ENCODE measurements at places on chromosomes 4 and X.

DNA sequence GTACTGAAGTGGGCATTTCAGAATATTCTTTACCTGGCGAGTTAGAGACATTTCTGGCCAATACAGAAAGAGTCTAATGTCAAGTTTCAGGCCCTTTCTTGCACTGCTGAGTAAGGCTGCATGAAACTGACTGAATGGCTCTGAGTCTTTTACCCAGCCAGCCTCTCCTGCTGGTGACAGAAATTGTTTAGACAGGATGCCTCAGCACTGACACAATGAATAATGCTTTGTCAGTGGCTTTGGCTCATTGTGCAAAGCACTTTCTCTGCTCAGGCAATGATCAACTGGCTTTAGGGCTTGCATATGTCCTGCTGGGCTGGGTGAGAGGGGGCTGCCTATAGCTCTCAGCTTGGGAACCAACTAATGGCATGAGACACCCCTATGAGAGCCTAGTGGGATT is 45.5 kb downstream of the CLNK start:
- no peak for DNase-seq

- DNase-seq = no peak
These were observed 30.4 kb downstream of the RPS3A start for GRCh38 chr4:151129796-151130195.

GRCh38 chrX:112834031-112834845 is 6.4 kb downstream of the AMOT start:
- no peak for DNase-seq

DNA sequence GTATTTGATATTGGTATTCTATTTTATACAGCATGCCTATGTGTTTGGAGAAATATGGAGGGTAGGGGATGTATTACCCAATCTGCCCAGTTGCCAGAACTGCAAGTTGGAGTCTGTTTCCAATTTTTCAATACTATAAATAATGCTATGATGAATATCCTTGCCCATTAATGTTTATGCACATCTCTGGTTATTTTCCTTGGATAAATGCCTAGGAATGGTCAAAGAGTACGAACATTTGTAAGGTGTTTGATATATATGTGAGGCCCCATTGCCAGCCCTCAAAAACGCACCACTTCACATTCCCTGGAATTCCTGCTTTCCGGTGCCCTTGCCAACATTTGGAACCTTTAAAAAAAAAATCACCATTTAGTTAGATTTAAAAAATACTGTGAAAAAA is 34.3 kb downstream of the CLDN34 start:
- no peak for DNase-seq

GRCh38 chr4:111869339-111869738 is 275.9 kb upstream of the FAM241A start:
- no peak for DNase-seq

DNA sequence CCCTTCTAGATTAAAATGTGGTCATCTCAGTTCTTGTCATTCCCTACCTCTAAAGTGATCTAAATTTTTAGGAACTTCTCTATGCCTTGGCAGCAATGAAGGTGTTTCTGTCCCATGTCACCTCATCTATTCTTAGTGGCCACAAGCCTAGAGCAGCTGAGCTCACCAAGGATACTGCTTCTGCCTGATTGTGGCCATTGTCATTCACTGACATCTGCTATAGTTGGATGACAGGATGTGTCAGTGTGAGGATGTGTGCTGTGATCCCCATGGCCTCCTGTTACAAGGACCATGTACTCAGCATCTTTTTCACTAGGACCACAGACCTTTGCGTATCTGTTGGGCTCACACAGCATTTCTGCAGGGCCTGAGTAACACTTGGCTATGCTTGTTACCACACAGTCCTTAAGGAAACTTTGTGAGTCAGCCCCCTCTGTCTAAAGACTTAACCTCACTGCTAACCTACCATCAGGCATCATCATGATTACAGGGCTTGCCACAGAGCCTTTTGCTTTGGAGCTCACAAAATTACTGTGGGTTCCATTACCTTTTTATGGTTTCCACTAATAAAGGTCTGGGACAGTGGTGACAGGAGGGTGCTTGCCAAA is 421.0 kb downstream of the ADAM29 start:
- DNase-seq = no peak

- no peak for DNase-seq
These were observed 6.3 kb upstream of the TAB3 start for GRCh38 chrX:30895370-30895769.

DNA sequence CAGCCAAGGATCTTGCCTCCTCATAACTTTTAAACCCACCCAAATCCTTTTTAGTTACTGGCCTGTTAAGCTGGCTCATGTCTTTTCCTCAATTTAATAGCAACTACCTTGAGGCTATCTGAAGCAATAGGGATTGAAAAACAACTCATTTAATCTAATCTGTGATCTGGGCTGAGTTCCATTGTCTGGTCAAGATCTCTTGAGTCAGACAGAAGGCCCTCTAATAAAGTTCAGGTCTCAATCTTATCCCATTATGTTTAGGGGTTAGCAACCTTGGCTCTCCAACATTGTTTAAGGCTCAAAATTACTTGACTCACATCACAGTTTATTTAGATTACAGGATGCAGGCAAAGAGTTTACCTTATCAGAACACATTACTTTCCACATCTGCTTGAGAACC is 436.1 kb downstream of the ANKRD50 start:
- no peak for DNase-seq

GRCh38 chr4:79048878-79049277 is 109.6 kb upstream of the PAQR3 start:
- no peak for DNase-seq

DNA sequence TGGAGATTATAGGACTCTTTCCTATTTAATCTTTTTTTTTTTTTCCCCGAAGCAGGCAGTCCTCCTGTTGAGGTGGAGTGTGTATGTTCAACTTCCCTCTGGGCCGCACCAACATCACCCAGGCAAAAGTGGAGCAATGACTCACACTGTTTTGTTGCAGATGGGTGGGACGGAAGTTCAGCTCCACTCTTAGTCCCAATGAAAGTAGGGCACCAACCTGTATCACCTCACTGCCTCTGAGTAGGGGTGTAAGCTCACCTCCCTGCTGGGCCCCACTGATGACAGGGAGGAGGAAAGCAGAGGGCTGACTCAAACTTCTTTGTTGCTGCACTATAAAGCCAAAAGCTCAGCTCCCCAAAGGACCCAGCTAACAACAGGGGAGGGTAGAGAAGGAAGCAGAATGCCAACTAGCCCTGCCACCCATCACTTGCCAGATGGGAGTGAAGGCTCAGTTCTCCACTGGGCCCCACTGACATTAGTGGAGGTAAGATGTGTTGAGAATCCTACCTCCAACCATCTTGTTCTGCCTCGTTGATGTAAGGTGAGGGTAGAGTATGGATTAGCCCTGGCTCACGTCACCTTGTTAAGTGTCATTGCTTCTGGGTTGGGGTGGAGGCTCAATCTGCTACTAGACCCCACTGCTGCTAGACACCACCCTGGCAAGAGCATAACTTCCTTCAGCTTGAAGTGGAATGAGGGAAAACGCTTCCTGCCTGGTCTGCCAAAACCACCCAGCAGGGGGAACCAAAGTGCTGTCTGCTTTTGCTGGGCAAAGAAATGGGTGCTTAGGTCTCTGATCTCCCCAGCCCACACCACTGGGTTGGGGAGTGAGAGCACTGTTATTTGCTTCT is 14.1 kb downstream of the RPS6KA3 start:
- DNase-seq = peak; percentile 80

- DNase-seq = no peak
These were observed 20.4 kb upstream of the TBC1D14 start for GRCh38 chr4:6889101-6889735.

DNA sequence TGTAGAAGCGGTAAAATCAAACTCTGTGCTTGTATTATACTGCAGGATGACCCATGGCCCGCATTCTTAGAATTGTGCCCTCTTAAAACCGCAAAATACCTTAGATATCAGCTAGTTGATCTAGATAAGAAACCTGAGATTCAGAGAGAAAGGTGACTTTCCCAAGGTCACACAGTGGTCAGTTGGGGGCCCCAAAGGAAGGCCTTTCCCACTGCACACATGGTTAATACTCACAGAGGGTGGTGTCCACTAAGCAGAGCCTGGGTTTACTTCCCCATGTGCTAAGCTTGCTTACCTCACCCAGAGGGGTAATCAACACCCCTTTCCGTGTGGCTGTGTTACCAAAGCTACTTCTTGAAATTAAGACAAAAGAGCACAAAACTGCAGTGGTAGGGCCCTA is 66.3 kb downstream of the RBM47 start:
- no peak for DNase-seq

DNA sequence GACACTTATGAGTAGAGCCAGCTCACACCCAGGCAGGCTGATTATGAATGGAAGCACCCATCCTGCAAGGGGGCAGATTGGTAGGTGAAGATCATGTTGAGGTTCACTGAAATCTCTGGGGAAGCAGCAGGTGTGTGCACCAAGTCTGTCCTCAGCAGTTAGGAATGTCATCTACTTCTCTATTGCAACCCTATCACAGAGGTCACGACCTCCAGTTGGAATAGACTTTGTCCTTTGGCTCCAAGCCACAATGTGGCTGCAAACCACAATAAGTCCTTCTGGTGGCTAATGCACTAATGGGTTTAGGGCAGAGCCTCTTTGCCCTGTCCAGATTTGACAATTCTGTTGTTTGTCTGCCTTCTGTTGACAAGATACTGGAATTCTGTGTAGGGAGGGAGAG is 1056.7 kb downstream of the PCDH19 start:
- DNase-seq = no peak

DNA sequence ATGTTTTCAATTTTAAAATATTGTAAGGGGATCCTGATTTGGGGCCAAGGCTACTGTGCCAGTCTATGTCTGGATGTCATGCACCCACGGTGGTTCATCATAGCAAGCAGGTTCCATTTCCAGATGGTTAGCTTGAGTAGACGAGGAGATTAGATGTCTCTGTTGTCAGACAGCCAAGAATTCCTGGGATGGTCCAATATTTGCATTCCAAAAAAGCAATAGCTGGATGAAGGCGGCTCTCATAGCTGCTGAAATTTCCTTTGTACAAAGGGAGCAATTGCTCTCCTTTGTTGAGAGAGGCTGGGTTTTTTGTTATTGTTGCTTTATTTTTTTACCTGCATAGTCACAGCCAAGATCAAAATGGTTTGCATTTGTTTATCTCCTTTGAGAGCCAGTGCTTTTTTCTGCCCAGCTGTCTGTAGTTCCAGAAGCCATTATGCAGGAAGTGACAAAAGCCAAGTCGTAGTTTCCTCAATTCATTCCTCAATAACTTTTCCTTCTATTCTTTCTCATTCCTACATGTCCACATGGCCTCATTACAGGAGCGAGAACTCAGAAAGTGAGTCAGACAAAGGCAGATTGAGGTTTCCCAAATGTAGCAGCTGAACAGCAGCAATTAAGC is 107.9 kb downstream of the MMRN1 start:
- DNase-seq = no peak

DNA sequence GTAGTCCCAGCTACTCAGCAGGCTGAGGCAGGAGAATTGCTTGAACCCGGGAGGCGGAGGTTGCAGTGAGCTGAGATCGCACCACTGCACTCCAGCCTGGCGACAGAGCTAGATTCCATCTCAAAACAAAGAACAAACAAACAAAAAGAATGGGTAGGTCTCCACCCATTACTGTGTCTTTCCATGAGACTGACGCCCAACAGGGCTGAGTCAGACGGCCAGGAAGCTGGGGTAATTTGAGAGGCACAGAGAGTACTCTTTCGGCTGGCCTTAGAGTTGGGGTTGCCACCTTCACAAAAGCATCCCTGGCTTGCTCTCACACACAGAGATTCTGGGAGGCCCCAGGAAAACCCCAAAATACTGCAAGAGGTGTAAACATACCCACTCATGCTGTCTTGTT is 72.0 kb upstream of the DHRSX start:
- DNase-seq = no peak
